Caco-2 (cell line): ENCODE measurements at places on chromosomes 16 and 17. TPM values are rescaled to one million over a fixed set of nuclear protein-coding genes. Genes with fewer than 3 reads are reported as not detected.
A peak's percentile ranks its signal among the peaks of the same experiment; 100 is the strongest.

The CHP2 gene
- total RNA-seq: not detected in 2 replicates

DNA sequence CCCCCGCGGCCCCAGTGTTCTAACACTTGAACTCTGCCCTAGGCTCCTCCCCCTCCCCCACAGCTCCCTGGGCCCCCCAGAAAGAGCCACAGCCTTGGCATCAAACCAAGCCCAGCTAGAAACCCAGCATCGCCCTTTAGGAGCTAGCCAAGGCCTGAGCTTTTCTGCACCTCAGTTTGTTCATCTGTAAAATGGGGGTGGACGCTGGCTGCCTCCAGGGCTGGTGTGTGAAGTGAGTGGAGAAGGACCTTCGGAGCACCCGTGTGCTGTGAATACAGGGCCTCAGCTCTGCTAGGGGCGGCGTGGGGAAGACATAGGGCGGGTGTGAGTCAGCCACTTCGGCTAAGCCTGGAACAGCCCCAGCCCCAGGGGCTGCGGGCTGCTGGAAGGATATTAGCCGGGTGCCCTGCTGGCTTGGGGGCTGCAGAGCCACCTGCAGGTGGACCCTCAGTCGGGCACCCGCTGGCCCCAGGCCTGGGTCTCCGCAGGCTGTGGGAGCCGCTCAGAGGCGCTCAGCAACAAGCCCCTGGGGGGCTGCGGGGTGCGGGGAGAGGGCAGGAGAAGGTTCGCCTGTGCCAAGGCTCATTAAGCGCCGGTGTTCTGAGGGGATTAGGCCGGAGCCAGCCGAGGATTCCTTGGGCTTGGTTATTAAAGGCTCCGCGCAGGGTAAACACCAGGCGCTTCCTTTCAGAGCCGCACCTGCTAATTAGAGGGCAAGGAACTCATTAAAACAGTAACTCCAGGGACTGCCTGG is 217.0 kb upstream of the CIBAR2 start:
- H3K27ac ChIP-seq: no peak overlapping the region
- no peak for DNase-seq
- H3K4me3 ChIP-seq: no peak overlapping the region
- H3K27me3 ChIP-seq: no peaks in the 10 kb centered on the region
- H3K4me1 ChIP-seq: peaks cover 29% of the 10 kb centered on the region

- DNase-seq: peak; percentile 75
- peak overlapping the region; percentile 66 for H3K4me3 ChIP-seq
- peaks cover 6% of the 10 kb centered on the region for H3K4me1 ChIP-seq
- H3K27ac ChIP-seq: peak overlapping the region; percentile 97
- H3K27me3 ChIP-seq: no peaks in the 10 kb centered on the region
- H3K36me3 ChIP-seq: peaks cover 4% of the 10 kb centered on the region
These were observed 1.6 kb downstream of the MRM1 start for GRCh38 chr17:36602924-36603384.

DNA sequence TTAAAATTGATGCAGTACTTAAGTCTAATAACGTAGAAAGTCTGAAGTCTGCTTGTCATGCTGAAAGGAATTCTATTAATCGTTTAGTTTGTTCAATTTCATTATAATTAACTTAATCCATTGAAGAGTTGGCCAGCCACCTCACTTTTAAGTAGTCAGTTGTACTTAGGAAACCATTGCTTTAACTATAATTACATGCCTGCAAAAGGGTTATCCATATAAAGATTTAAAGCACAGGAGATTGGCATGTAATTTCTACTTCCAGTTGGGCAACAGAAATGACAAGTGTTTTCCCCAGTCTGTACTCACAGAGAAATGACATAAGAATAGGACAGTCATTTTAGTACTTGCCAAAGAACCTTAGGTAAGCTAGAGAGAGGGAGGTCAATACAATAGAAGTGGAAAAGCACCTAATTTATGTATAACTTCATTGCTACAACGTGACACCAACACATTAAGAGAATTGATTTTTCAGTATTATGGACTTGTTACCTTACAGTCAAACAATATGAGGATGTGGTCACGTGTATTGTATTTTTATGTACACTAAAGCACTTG is 3.7 kb upstream of the USP32 start:
- H3K4me3 ChIP-seq: no peak overlapping the region
- H3K27ac ChIP-seq: no peak overlapping the region
- peaks cover 2% of the 10 kb centered on the region; the same call in 1 of the 2 replicates for H3K4me1 ChIP-seq
- no peaks in the 10 kb centered on the region for H3K27me3 ChIP-seq

The HELZ gene
- total RNA-seq: 63.8 and 70.0 TPM in 2 replicates

The PYY gene
- total RNA-seq: not detected in 2 replicates

GRCh38 chr16:27330542-27330941 is 16.8 kb downstream of the IL4R start:
- peaks cover 2% of the 10 kb centered on the region for H3K36me3 ChIP-seq
- H3K4me1 ChIP-seq: peaks cover 12% of the 10 kb centered on the region
- no peak for DNase-seq
- H3K4me3 ChIP-seq: no peak overlapping the region
- H3K27me3 ChIP-seq: no peaks in the 10 kb centered on the region

The EVPL gene
- 0.16 and 0.46 TPM in 2 replicates for total RNA-seq

The TBC1D3E gene
- not detected in 2 replicates for total RNA-seq

The RAC3 gene
- 94.5 and 96.7 TPM in 2 replicates for total RNA-seq

The NPIPA5 gene
- 7.5 and 8.3 TPM in 2 replicates for total RNA-seq

The KRT32 gene
- total RNA-seq: not detected in 2 replicates

DNA sequence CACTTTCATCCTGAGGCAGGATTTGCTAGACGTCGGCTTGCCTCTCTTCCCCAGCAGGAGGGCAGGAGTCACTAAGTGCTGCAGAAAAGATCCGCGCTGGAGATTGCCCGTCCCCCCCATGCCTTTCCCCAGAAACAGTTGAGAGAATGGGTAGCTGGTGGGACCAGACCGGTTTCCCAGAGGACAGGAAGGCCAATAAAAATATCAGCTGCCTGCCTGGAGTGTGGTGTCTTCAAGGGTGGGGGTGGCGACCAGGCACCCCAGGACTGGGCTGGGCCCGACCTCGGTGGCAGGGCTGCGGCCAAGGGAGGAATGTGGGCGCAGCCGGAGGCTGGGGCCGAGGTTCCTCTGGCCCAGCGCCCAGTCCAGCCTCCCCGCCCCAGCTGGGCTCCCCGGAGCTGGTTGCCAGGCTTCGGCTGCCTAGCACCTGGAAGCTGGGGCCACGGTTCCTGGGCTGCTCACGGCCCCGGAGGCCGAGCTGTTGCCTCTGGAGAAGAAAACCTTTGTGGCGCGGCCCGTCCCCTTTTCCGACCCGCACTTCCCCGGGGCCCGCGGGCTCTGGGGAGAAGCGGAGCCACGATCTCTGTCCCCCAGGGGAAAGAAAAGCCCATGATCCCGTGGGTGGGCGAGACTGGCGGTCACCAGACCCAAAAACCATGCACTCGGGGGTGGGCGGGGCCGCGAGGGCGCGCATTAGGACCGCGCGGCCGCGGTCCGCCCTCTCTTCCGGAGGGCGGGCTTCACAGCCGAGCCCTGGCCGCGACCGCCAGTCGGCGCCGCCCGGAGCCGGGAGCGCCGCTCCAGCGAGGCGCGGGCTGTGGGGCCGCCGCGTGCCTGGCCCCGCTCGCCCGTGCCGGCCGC is at the start of gene TRAF4:
Gene TRAF4, plus strand, starts transcription at position 769 of the 861 bp plus-strand sequence. CDS start 102 bp downstream, outside the sequence.
- peak; percentile 89 for DNase-seq
- H3K27ac ChIP-seq: peak within 1 kb of the TSS; percentile 96
- peak within 1 kb of the TSS; percentile 68 for H3K4me3 ChIP-seq
- peaks cover 40% of the 10 kb centered on the region for H3K4me1 ChIP-seq
- peaks cover 14% of the 10 kb centered on the region for H3K36me3 ChIP-seq

The MC1R gene
- total RNA-seq: 5.6 and 6.5 TPM in 2 replicates

The CLEC19A gene
- total RNA-seq: not detected in 2 replicates

DNA sequence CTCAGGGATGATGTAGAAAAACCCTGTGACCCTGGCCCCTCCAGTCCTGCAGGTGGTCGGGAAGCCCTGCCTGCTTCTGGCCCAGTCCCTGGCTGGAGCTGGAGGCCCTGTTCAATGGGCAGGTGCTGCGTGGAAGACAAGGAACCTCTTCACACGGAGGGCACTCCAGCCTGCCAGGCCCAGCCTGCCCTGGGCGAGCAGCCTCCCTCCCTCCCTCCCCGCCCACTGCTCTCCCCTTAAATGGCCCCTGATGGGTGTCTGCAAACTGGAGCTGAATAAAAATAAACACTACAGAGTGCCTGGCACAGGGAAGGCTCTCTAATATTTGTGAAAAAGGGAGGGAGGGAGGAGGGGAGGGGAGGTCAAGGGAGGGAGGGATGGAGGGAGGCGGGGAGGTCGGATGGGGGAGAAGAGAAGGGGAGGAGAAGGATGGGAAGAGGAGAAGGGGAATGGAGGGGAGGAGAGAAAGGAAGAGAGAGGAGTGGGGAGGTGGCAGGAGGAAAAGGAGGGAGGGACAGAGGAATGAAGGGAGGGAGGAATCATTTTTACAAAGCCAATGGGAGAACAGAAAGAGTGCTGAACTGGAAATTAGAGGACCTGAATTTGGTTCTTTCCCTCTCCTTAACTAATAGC is 222.8 kb upstream of the TNRC6C start:
- H3K36me3 ChIP-seq: no peaks in the 10 kb centered on the region
- no peak overlapping the region for H3K27ac ChIP-seq
- no peaks in the 10 kb centered on the region for H3K4me1 ChIP-seq
- DNase-seq: no peak
- no peak overlapping the region for H3K4me3 ChIP-seq

DNA sequence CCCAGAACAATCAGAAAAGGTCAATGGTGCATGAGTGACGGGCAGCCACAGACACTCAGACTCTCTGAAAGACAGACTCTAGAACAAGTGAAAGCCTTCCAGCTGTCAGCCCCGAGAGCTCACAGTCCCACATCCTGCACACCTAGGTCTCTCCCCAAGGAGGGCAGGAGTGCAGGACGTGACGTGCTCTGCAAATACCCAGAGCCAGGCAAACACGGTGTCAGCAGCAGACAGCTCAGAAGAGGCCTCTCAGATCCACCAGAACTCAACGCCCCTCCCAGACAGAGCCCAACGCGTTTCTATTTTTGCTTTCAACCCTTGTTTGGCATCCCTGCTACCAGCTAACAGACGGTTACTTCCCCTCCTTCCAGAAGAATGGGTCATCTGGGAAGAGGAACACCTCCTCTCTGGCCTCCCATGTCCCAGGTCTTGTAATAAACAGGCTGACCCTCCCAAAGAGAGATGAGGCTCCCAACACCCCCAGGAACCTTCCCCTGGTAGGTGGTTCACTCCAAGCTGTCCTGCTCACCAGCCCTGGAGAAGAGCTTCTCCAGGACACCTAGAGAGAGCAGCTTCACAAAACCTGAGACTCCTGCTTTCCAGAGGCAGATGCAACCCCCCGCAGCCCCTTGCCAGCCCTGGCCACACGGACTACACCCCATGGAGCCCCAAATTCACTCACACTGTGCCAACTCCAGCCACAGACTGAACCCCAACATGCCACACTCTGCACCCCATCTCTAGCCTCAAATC is 7.6 kb downstream of the PITPNM3 start:
- H3K27me3 ChIP-seq: no peaks in the 10 kb centered on the region
- DNase-seq: no peak
- no peak overlapping the region for H3K27ac ChIP-seq
- H3K4me3 ChIP-seq: no peak overlapping the region
- no peaks in the 10 kb centered on the region for H3K36me3 ChIP-seq
- no peaks in the 10 kb centered on the region for H3K4me1 ChIP-seq

GRCh38 chr16:87457709-87458423 is 35.0 kb downstream of the ZCCHC14 start:
- peaks cover 14% of the 10 kb centered on the region; the same call in 1 of the 2 replicates for H3K4me1 ChIP-seq
- peak overlapping the region; percentile 42 for H3K27ac ChIP-seq
- no peak for DNase-seq
- H3K27me3 ChIP-seq: no peaks in the 10 kb centered on the region
- H3K36me3 ChIP-seq: 0 out of 2 replicates have a peak, but pooled peaks cover 4% of the 10 kb centered on the region
- no peak overlapping the region for H3K4me3 ChIP-seq

The CACNG3 gene
- total RNA-seq: not detected in 2 replicates

DNA sequence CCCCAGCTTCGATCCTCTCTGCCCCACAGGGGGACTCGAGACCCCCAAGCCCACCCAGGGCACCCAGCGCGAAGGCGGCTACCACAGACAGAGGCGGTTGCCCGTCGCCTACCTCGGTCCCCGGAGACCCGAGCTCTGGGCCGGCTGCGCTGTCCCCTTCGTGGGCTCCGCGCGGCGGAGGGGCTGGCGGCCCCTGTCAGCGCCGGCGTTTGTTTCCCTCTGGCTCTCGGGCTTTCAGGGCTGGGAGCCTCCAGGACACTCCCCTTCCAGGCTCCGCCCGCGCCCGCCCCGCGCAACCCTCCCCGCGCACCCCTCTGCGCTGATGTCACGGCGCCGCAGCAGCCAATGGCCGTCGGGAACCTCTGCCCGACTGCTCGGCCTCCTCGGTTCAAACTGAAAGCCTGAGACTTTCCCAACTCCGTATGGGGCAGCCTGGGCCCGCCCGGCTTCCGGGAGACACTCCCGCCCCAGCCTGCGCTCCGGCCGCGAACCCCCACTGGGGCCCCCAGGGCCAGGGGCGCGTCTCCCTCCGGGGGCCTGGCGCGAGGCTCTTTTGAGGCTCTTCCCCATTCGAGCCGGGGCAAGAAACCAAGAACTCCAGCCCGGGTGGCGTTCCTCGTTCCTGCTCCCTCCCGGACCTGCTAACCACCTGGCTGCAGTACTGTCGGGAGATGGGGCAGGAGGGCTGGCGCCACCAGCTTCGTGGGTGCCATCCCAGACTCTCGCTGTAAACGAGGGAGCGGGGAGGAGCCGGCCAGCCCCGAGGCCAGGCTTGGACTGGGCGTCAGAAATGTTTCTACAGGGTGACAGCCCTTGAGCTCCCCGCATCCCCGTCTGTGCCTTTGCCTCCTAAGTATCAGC is at the start of gene CDC42EP4:
Gene CDC42EP4, minus strand, starts transcription at position 221 of the 861 bp plus-strand sequence. CDS start 25,501 bp downstream, outside the sequence.
- peak; percentile 96 for DNase-seq
- H3K4me1 ChIP-seq: peaks cover 29% of the 10 kb centered on the region
- H3K27ac ChIP-seq: peak within 1 kb of the TSS; percentile 90
- no peaks in the 10 kb centered on the region for H3K36me3 ChIP-seq

The CRHR1 gene
- total RNA-seq: not detected in 2 replicates

GRCh38 chr16:84808826-84809225 is 11.0 kb upstream of the CRISPLD2 start:
- H3K36me3 ChIP-seq: no peaks in the 10 kb centered on the region
- no peak overlapping the region for H3K27ac ChIP-seq
- H3K4me1 ChIP-seq: no peaks in the 10 kb centered on the region
- DNase-seq: no peak

GRCh38 chr17:44758414-44759085 is at the start of gene ADAM11:
Gene ADAM11, plus strand, starts transcription at chr17:44758988. Its CDS starts 212 bp downstream, at chr17:44759200.
- no peak within 1 kb of the TSS for H3K27ac ChIP-seq
- peaks cover 7% of the 10 kb centered on the region for H3K4me1 ChIP-seq
- H3K36me3 ChIP-seq: no peaks in the 10 kb centered on the region
- H3K27me3 ChIP-seq: no peaks in the 10 kb centered on the region
- H3K4me3 ChIP-seq: peak within 1 kb of the TSS; percentile 56

GRCh38 chr17:71872843-71873485 is 247.9 kb upstream of the SOX9 start:
- no peaks in the 10 kb centered on the region for H3K36me3 ChIP-seq
- H3K4me1 ChIP-seq: no peaks in the 10 kb centered on the region
- H3K27ac ChIP-seq: no peak overlapping the region
- no peak for DNase-seq
